ENCODE measurements at places on chromosomes 1 and 21.

GRCh38 chr1:23452011-23452411 is 27.5 kb upstream of the TCEA3 start:
- DNase-seq, result peak; percentile 9

DNA sequence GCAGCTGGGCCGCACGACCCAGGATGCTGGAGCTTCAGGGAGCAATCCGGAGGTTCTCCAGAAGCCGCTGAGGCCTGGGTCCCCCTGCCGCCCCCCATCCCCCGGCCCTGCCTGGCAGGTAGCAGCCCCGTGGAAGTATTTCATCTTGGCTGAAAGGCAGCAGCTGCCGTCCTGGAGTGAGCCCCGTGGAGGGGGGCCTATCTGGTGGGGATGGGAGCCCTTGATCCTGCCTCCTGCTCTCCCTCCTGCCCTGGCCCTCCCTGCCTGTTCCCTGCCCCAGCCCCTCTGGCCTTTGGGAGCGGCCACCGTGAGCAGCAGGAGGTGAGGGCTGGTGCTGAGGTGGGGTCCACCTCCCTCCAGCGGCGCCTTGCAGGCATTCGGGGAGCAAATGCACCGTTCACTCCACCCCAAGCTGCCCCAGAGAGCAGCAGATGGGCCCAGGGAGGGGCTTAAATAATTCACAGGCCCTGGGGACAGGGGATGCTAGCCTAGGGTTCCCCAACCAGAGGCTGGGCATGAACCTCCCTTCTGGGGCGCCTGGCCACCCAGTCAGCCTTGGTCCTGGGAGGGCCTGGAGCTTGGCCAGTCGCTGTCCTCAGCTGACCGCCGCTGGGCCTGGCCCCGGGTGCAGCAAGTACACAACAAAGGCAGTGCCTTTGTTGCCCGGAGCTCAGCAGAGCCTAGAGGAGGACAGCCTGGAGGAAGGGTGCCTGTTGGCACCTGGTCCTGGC is 23.7 kb upstream of the PLCH2 start:
- DNase-seq, result no peak

DNA sequence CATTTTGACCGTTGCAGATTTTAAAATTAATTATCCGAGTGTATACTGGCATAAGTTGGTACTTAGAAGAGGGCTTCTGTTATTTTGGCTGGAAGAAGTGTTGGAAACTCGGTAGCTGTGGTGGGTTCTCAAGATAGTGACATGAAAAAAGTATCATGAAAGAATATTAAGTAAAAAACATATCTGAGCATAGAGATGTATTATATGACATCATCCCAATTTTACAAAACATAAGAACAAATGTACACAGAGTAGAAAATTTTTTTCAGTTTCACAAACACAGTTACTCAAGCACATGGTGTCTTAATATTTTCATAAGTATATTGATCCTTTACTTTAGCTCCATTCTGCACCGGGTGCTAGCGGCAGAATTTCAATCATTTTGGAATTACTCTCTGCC is 684 bp downstream of the IFI16 start:
- no peak for DNase-seq

DNA sequence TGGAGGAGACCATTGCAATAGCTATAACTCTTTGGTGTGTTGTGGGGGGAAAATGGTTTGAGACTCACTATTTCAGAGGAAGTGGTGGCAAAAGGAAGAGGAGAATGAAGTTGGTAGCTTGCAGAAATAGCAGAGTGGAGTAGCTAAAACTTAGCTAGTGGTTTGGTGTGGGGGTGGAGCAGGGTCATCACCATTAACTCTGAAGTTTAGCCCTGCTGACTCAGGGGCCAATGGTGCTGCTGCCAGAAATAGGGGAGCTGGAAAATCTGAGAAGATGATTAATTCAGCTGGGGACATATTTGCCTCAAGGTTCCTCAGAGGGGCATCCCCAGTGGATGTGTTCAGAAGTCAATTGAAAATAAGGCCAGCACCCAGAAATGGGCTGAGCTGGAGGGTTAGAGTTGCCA is 65.4 kb downstream of the RUNX1 start:
- peak; percentile 93 for DNase-seq

GRCh38 chr1:204503122-204503912 is 8.7 kb upstream of the PIK3C2B start:
- no peak for DNase-seq

- DNase-seq, result no peak
These were observed 7.1 kb upstream of the MAP1LC3C start for GRCh38 chr1:242005866-242006535.

DNA sequence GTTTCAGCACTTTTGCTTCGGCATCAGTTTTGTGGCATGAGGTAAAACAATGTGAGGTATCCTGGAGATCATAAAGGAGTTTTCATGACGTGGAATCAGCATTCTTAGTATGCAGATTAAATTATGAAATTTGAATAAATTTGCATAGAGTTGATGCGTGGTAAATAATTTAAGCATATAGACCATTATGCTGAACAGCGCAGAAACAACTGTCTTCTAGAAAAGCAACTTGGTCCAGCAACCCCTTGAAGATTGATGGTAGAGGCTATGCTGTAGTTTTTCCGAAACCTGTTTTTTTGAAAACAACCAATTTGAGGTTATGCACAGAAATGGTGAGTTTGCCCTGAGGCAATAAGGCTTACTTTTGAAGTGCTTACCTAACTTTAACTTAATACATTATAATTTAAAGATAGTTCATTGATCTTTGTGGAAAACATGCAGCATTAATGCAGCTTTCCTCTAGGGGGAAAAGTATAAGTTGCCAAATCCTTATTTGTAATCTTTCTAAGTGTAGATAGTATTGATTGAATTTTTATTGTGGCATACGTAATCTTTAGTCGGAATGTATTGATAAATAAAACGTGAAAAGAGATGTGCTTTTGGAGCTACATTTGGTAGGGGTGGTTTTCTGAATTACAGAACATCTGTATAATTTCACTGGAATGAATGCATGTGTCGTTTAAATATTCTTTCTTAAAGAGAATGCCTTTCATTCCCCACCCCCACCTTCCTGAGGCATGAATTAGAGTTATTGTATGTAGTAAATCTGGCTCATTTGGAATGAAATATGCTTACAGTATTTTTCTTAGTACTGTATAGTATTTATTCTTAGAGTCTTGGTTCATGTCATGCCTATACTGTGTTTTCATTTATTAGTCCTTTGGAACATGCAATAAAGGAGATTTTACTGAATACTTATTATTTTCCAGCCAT is 3.8 kb downstream of the PRDM2 start:
- no peak for DNase-seq

GRCh38 chr1:162690672-162691434 is 58.6 kb downstream of the DDR2 start:
- DNase-seq, result peak; percentile 8

GRCh38 chr1:248813546-248813945 is 12.2 kb downstream of the SH3BP5L start:
- no peak for DNase-seq

DNA sequence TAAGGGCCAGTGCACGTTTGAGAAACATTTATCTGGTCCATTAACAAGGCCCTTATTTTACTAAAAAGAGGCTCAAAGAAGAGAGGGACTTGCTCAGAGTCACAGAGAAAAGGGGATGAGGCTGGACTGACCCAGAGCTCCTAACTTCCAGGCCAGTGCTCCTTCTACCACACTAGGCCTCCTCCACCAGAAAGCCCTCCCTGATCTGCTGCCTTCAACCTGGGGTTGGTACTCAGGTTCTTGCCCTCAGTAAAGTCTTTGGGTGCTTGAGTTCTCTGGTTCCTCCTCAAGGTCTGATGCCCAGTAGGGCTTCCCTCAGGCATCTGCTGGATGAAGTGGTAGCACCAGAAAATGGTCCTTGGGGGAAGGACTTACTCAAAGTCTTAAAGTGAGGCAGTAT is 26.0 kb downstream of the TTC39A start:
- DNase-seq, result no peak

DNA sequence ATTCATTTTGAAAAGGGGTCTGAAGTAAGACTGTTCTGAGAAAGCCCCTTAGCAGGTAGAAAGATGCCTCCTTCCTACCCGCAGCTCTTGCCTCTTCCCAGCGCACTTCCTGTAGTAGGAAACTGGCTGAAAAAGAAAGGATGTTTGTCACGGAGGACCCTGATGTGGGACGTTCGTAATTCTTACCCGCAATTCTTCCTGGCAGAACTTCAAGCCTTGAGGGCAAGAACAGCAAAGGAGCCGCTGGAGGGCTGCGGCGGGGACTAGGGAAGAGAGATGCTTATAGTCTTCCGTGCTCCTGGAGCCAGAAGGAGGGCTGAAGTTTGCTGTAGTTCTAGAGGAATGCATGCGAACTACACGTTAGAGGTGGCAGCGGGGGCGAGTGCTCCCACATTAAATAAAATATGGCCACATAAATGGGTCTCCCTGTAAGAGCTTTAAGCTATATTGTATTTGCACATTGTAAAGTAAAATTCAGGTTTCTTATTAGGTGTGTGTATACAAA is 6.3 kb downstream of the C1orf53 start:
- DNase-seq, result no peak

GRCh38 chr1:191875994-191876393 is 282.3 kb upstream of the RGS18 start:
- no peak for DNase-seq

DNA sequence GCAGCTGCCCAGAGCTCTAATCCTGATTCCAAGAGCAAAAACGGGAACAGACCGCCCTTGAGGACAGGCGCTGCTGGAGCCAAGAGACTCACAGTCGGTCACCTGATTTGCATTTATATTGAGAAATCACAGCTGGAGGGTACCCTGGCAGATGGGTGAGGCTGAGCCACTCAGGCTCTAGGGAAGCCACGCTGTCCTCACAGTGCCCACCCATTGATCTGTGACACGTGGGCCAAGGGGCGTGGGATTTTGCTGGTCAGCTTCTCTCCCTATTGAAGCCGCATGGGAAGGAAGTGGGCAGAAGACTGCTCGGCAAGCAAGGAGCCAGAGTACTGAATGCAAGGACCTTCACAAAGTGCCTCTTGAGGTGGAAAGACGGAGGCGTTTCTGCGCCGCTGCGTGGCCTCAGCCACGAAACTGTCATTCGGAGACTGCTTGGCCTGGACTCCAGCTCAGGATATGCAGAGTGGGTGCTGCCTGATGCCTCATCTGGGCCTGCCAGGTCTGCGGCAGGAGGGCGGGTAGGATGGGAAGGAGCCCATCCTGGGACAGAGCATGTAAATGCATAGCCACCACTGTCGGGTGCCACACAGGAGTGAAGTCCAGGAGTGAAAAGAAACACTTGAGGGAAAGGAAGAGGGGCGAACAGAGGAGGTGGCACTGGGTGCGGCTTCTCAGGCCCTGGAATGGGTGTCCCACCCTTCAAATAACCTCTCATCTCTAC is 139.8 kb downstream of the PGBD5 start:
- no peak for DNase-seq

DNA sequence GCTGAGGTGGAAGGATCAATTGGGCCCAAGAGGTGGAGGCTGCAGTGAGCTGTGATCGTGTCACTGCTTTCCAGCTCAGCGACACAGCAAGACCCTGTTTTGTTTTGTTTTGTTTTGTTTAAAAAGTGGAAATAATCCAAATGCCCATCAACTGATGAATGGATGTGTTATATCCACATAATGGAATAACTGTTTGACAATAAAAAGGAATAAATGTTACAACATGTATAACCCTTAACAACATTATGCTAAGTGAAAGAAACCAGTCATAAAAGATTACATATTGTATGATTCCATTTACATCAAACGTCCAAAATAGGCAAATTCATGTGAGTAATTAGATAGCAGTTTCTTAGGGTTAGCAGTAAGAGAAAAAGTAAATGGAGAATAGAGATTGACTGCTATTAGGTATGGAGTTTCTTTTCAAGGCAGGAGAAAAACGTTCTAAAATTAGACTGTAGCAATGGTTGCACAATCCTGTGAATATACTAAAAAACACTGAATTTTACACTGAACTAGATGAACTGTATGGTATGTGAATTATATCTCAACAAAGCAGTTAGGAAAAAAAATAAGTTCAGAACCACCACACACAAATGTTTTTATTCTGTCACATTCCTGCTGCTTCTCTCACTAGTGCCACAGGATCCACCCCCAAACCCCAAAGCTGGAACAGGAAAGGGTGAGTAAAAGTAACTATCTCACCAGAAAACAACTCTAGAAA is 15.7 kb downstream of the FOXJ3 start:
- peak; percentile 36 for DNase-seq

- no peak for DNase-seq
These were observed 1.0 kb downstream of the CELA2B start for GRCh38 chr1:15476927-15477326.

DNA sequence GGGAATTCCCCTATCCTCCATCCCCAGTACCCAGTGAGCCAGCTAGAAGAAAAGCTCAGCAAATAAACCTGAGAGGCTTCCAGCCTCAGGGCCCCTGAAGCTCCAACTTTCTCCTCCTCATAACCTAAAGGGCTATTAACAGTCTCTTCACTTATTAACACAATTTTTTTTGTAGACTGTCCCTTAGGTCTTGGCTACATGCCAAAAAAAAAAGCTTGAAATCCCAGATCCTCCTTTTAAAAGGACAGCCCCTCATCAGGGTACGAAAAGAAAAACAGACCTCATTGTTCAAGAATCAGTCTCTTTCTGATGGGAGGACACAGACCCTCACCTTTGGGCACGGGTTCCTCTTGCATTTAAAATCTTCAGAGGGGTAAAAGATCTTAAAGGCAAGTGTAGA is 72.8 kb upstream of the CD1D start:
- no peak for DNase-seq

GRCh38 chr1:171676823-171677222 is 24.3 kb upstream of the MYOC start:
- DNase-seq, result no peak

- no peak for DNase-seq
These were observed 15.2 kb downstream of the WLS start for GRCh38 chr1:68217060-68217554.

DNA sequence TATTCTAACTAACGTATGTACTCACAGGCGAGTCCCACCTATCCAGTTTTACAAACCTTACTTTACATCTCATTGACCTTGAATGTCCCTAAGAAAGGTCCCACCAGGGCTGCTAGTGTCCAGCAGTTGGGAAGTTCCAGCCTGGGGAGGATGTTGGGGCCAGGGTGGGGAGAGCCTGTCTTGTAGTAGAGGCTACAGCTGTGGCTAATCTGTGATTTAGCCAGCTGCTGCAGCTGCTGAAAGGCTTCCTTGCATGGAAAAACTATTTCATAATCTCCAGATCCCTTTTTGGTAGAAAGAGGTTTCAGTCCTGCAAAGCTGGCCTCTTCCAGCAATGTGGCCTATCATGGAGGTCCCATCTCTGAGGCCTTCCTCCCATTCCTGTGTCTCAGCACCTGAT is 23.1 kb downstream of the TNN start:
- no peak for DNase-seq

DNA sequence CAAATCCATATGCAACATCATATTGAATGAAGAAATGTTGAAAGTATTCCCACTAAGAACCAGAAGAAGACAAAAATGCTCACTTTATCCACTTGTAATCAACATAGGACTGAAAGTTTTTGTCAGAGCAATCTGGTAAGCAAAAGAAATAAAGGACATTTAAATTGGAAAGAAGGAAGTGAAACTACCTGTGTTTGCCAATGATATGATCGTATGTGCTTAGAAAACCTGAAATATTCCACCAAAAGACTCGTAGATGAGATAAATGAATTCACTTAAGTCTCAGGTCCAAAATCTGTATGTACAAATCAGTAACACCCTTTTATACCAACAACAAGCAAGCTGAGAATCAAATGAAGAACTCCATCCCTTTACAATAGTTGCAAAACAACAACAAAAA is 8.5 kb downstream of the PRAMEF1 start:
- DNase-seq, result no peak
